ENCODE measurements at places on chromosomes 1 and 21. TPM values are rescaled to one million over a fixed set of nuclear protein-coding genes. Genes with fewer than 3 reads are reported as not detected.

The CD52 gene
- total RNA-seq = not detected

The TNNI3K gene
- total RNA-seq = 1.5 TPM

The PAQR6 gene
- 1.1 TPM for total RNA-seq

The HSD3B2 gene
- not detected for total RNA-seq

The FABP3 gene
- total RNA-seq = 77.6 TPM
